GM06990 (cell line): ENCODE measurements at places on chromosomes 3 and 15.

- no peak for DNase-seq
Observed at GRCh38 chr3:96449803-96450202, 364.6 kb upstream of the EPHA6 start.

- no peak for DNase-seq
Observed at GRCh38 chr3:119911748-119912147, 129.8 kb downstream of the NR1I2 start.

- no peak for DNase-seq
Observed at GRCh38 chr3:16183601-16184270, 9.3 kb downstream of the GALNT15 start.

DNA sequence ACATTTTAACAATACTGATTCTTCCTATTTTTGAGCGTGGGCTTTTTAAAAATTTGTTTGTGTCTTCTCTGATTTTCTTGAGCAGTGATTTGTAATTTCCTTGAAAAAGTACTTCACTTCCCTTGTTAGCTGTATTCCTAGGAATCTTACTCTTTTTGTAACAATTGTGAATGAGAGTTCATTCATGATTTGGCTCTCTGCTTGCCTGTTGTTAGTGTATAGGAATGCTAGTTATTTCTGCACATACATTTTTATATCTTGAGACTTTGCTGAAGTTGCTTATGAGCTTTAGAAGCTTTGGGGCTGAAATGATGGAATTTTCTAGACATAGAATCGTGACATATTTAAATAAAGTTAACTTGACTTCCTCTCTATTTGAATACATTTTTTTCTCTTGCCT lies 582.8 kb upstream of the BCHE start:
- DNase-seq, result no peak

DNA sequence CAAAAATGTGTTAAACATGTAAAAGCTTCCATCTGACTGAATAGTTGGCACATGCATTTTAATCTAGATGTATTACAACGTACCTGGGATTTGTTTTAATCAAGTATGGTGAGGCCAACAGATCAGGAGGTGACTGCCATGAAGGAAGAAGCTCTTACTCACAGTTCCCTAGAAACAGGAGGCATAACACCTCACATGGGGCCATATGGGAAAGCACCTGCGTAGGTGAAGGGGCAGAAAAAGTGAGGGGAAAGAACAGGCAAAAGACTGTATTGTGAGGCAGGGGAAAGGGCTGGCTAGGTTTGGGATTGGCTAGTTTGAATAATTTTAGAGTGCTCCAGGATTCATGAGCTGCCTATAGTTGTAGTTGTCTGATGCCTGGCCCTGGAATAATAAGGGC lies 9.6 kb downstream of the SQOR start:
- DNase-seq, result no peak

DNA sequence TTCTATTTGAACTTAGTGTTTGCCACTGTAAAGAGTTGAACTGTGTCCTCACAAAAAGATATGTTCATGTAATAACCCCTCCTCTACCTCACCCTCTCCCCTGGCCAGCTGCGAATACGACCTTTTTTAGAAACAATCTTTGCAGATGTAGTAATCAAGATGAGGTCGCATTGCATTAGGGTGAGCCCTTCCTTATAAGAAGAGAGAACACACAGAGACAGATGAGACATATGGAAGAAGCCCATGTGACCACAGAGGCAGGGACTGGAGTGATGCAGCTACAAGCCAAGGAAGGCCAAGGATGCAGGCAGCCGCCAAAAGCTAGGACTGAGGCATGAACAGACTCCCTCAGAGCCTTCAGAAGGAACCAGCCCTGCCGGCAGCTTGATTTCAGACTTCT lies 27.6 kb downstream of the GPR176 start:
- no peak for DNase-seq
